ENCODE measurements at places on chromosomes 11 and 22.
A peak's percentile ranks its signal among the peaks of the same experiment; 100 is the strongest.

- DNase-seq, result no peak
These were observed at the start of gene OR51E1 for GRCh38 chr11:4643682-4644081. Gene OR51E1 (plus strand): TSS chr11:4643982. CDS start chr11:4652527, 8,545 bp downstream.

DNA sequence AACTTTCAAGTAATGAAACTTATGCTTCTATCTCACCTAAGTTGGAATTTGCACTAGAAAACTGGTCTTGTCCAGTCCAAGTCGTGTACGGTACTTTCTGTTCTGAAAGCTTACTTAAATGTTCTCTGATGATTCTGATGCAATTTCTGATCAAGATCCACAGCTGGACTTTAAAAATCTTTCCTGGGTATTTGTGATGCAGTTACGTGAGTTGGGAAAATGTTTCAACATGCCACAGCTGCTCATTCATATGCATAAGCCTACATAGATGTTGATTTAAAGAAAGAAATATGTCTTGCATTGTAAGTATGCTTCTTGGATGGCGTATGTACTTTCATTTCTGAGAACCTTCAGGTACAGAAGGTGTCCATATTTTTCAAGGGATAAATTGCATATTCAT is 493.7 kb upstream of the CCDC90B start:
- no peak for DNase-seq

DNA sequence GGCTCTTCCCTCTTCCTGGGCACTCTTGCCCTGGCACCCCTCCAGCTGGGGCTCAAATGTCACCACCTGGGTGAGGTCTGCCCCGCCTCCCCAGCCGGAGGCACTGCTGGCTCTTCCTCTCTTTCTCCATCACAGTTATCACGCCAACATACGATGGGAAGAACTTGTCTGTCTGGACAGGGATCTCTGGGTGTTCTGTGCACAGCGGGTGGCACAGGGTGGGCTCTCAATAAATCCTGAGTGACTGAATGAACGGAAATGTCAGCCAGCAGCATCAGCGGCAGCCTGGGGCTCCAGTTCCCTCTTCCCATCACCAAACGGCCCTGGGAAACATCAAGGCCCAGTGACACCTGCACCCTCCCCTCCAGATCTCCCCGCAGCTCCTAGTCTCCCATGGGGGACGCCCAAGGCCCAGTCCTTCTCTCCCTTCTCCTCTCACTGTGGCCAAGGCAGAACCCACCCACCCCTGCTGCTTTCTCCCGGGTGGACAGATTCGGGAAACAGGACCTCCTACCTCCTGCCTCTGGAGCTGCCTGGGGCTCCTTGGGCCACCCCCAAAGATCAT is 440 bp upstream of the SLC25A45 start:
- no peak for DNase-seq

DNA sequence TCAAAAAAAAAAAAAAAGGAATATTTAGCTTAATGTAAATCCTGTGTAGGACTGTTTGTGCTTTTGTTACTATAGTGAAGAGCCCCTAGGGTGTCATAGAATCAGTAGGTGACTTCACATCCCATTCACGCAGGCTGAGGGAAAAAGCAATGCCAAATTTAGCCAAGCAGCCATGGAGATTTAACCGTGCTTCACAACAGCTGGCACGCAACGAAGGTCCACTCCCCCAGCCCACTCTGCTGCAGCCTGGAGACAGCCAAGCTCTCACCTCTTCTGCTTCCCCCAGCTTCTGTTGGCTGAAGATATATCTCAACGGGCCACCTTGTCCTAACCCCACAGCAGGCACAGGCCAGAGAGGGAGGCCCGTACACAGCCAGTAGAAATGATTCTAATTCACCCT is 78.8 kb upstream of the BID start:
- no peak for DNase-seq

DNA sequence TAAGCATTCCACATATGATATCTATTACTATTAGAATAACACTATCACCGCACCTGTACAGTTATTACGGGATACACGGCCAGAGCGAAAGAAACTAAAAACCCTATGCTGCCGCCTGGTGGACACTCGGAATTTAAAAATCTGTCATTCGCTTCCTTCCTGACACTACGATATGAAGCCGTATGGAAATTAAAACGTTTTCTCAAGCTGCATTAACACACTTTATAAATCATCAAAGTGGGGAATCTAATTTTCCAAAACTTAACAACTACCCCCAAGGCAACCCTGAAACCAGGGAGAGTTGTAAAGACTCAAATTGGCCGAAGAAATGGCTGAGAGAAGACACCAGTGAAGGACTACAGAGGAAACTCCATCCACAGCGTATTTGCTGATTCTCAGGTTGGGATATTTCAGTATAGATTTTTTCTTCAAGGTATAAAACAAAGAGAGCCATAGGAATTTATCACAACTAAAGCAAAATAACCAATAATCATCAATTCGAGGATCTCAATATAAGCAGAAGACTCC is 1.4 kb downstream of the CCDC73 start:
- peak; percentile 31 for DNase-seq

DNA sequence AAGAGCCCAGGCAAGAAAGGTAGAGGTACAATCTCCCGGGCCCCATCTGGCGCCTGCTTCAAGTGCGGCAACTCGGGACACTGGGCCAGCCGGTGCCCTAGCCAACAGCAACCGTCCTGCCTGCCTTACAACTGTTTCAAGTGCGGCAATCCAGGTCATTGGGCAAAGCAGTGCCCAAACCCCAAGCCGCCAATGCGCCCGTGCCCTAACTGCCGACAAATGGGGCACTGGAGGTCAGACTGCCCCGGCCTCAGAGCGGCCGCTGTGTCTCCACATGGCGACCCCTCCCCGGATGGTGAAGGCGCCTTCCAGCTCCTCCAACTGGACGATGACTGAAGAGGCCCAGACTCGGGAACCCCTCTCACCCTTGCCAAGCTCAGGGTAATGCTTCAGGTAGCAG is 11.4 kb upstream of the OR56A3 start:
- DNase-seq, result no peak

DNA sequence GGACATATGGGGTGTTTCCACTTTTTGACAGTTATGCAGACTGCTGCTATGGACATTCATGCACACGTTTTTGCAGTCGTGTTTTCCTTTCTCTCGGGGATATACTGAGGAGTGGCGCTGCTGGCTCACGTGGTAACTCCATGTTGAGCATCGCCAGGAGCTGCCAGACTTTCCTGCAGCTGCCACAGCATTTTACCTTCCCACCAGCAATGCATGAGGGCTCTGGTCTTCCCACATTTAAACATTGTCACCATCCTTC is 95.4 kb downstream of the TBC1D22A start:
- DNase-seq, result no peak

DNA sequence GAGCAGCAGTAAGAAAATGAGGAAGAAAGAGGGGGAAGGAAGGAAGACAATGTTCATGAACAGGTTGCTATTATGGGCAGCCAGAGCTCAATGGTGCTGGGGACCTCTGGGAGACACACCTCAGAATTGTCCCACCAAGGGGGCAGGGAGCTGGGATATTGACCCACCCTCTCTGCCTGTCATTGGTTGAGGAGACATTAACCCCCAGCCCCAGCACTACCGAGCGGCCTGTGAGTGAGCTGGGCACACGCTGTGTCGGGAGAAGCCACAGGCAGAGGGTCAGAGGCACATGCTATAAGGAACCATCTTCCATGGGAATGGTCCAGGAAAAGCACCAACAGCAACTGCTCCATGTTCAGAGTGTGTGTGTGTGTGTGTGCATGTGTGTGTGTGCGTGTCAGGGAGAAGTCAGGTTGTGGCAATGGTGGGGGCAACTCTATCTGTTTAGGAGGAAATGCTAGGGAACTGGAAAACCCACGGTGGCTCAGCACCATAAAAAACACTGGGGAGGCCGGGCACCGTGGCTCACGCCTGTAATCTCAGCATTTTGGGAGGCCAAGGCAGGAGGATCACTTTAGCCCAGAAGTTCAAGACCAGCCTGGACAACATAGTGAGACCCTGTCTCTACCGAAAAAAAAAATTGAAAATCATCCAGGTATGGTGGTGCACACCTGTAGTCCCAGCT is 49.2 kb downstream of the CD6 start:
- DNase-seq, result no peak

DNA sequence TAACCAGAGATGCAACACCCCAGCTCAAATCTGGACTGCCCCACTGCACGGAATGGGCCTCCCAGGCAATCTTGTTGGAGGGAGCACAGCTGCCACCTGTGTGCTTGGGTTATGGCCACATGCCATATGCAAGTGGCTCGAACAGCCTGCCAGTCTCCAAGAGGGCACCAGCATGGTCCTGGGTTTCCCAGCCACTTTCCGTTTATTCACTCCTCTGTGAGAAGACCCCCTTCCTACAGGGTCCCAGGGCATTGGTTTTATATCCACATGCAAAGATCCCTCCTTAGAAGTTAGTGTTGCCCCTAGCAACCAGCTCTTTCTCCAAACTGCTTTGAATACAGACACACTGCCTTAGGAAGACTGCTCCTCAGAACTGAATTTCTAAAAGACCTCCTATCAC is 487.8 kb downstream of the BUD13 start:
- no peak for DNase-seq

DNA sequence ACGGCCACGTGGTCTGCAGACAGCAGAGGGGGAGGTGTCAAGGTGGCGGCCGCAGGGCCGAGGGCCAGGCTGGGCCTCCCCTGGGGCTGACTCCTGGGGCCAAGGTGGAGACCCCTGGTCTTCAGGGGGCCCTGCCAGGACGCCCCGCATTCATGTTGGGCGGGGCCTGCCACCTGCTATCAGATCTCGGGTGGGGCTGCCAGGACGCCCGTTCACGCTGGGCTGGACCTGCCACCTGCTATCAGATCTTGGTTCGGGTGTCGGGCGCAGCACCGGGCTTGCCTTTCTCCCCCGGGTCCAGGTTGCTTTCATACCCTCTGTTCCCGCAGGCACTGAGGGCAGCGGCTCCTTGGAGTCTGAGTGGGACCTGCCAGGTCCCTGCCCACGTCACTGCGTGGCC is 16.1 kb upstream of the MAPK11 start:
- no peak for DNase-seq

DNA sequence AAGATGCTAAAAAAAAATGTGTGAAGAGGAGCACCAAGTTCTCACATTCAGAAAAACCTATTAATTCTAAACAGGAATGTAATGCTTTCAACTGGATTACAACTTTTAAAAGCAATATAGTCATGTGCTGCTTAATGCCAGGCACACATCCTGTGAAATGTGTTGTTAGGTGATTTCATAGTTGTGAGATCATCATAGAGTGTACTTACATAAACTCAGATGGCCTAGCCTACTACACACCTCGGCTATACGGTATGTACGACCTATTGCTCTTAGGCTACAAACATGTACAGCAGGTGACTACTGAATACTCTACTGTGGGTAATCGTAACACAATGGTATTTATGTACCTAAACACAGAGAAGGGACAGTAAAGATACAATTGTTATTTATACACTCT is 142.3 kb downstream of the RBFOX2 start:
- DNase-seq, result no peak

DNA sequence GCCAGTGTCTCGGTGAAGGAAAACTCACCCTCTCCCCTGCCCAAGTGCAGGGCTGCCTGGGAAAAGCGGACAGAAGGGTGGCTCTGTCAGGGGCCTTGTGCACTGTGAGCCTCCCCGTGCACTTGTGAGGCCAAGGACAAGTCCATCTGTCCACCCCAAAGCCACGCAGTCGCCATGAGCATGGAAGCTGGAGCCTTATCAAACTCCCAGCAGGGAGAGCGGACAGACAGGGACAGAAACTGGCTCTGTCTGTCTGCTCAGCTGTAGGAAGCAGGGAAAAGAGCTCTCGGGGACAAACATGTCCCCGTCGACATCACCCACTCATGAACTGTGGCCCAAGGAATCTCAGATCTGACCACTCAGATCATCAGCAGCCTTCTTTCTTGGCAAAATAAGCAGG is 1385.4 kb downstream of the TBC1D22A start:
- DNase-seq, result no peak

GRCh38 chr11:1339066-1339675 is 29.7 kb upstream of the TOLLIP start:
- no peak for DNase-seq

- DNase-seq, result no peak
These were observed 253.4 kb downstream of the FAM76B start for GRCh38 chr11:95536047-95536690.

DNA sequence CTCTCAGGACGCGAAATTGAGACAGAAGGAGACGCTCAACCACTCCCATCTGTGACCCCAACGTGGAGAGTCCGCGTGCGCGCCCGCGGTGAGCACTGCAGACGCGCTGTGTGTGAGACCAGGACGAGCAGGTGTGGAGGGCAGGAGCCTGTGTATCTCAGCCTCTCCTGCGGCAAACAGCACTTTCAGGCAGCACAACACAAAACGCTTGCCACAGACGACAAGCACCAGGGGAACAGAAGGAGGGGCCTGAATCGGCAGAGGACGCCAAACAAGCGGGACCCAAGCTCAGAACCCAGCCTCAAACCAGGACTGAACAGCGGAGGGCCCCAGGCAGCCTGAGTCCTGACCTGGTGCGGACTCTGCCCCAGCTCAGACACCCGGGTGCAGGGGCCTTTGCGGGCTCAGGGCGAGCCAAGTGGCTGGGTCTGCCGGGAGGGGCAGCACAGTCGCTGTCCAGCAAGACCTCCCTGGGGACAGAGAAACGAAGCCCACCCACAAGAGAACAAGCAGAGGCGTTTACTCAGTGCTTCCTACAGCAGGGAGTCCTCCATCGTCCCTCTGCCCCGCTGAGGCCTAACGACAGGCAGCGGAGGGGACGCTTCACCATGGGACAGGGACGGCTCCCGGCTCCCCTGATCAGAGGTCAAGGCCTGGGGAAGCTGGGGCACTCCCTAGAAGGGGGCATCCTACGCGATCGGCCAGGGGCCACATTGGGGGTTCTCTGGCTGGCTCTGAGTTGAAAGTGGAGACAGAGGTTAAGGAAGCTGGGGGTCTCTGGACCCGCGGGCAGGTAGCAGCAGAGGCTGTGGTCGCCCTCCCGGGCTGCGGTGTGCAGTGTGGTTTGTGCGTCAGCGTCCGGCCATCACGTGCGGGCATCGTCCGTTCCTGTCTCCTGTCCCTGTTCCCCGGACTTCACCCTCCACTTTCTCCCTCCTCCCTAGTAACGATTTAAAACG is 560.8 kb downstream of the BRD1 start:
- DNase-seq, result no peak

DNA sequence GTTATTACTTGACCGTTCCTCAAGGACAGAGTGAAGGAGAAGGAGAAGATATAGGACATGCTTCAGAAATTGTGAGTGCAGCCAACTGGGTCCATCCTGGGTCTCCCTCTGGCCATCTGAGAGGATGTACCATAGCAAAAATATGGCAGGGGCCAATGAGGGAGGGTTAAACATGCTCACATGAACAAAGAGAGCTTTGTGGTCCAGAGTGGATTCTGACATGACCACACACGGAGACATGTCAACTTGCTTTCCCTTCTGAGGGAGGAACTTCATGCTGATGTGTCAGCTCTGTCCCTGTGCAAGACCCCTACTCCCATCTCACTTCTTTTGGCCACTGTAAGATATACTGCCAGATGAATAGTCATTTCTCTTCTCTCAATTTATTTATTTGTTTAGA is 3.0 kb upstream of the UBASH3B start:
- DNase-seq, result no peak
